ENCODE measurements at places on chromosomes 11 and 22.

DNA sequence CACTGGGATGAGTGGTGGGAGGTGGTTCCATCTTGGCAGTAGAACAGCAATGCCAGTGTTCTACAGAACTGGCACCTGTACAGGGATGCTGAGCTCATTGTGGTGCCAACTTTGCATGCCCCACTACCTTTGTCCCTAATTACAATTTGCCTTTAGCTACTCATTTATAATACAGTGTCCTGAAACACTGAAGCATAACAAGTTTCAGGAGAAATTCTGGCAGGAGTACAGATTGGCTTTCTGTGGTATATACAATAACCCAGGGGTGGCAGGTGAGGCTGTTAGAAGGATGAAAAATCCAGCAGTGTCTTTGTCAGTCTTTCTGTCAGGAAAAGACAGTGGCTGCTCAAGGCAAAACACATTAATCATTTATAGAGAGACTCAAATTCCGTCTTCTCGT is 240.3 kb downstream of the FAM76B start:
- H3K36me3 ChIP-seq: no peaks in the 10 kb centered on the region
- H3K27ac ChIP-seq: no peak overlapping the region
- no peak for DNase-seq
- H3K4me3 ChIP-seq: no peak overlapping the region

DNA sequence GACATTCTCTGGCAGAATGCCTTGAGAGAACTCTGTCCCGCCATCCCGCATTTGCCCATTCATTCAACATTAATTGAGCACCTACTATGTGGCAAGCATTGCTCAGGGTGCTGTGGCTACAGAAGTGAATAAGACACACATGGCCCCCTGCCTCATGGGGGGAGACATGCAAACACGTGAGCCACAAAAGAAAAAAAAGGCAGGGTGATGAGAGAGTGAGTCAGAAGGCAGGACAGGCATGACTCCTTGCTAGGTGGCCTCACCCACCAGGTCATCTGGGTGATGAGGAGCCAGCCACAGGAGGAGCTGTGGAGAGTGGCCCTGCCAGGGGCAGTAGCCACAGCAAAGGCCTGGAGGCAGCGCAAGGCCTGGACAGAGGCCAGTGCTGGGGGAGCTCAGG is 4.9 kb downstream of the CHRM4 start:
- no peaks in the 10 kb centered on the region for H3K36me3 ChIP-seq
- H3K4me1 ChIP-seq: peaks cover 30% of the 10 kb centered on the region
- H3K27me3 ChIP-seq: peaks cover 46% of the 10 kb centered on the region

DNA sequence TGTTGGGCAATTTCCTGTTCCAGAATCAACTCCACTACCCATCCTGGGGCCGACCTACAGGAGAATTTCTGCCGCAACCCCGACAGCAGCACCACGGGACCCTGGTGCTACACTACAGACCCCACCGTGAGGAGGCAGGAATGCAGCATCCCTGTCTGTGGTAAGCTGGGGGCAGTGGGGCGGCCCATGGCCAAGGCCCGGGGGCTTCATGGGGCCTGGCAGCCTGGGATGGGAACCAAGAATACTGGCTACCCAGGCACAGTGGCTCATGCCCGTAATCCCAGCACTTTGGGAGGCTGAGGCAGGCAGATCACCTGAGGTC is 4.3 kb downstream of the F2 start:
- H3K27ac ChIP-seq: no peak overlapping the region
- DNase-seq: no peak
- H3K36me3 ChIP-seq: no peaks in the 10 kb centered on the region

GRCh38 chr11:84882056-84882455 is 745.1 kb downstream of the DLG2 start:
- H3K4me1 ChIP-seq: peaks cover 12% of the 10 kb centered on the region
- no peak overlapping the region for H3K27ac ChIP-seq
- H3K27me3 ChIP-seq: no peaks in the 10 kb centered on the region
- no peaks in the 10 kb centered on the region for H3K36me3 ChIP-seq
- H3K4me3 ChIP-seq: no peak overlapping the region

DNA sequence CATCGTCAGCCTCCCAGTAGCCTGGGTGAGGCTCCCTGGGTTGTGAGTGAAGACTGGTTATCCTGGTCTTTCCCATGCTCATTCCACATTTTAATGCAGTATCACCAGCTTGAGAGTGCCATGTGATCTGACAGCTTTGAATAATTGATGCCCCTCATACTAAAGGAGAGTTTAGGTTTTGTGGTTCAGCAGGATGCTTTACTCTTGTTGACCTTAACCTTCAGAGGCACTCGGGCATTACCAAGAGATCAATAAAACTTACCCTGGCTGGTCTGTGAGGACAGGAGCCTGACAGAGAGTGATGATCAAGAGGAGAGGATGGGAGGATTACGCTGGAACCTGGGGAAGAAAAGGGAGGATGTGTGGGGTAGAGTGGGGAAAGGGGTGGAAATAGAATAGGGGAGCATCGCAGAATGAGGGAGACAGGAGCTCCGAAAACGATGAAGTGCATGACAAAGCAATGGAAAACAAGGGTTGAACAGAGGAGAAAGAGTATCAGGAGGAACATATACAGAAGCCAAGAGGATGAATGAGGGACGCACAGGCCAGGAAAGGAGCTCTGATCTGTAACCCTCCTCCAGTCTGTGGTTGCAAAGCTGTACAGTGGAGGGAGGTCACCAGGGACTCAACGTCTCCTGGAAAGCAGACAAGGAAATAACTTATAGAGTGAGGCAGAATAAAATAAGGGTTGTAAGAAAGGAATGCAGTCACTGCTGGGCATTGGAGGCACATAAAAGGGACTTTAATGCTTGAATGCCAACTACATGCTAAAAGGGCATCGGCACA is 594.5 kb downstream of the NTM start:
- H3K27me3 ChIP-seq: no peaks in the 10 kb centered on the region
- no peak for DNase-seq
- H3K36me3 ChIP-seq: no peaks in the 10 kb centered on the region
- no peaks in the 10 kb centered on the region for H3K4me1 ChIP-seq
- no peak overlapping the region for H3K4me3 ChIP-seq
- no peak overlapping the region for H3K27ac ChIP-seq

DNA sequence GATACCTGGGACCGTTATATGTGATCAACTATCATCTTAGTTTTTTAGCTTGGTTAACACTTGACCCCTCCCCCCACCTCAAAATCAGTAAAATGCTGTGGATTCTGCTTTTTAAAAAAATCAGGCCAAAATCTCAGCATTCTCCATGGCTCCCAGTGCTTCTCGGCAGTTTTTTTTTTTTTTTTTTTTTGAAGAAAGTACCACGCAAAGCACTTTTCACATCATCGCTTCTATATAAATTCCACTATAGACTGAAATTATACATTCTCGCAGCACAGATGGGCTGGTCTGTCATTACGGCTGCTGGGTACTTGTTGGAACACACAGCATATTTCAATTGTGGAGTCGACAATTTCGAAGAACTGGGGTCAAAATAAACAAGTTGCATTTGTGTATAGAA is 67.7 kb upstream of the PPARA start:
- peaks cover 99% of the 10 kb centered on the region for H3K4me1 ChIP-seq
- H3K27ac ChIP-seq: peak overlapping the region; percentile 94
- H3K4me3 ChIP-seq: no peak overlapping the region
- H3K36me3 ChIP-seq: peaks cover 22% of the 10 kb centered on the region
- DNase-seq: no peak

- peaks cover 57% of the 10 kb centered on the region for H3K36me3 ChIP-seq
- no peak for DNase-seq
- no peaks in the 10 kb centered on the region for H3K4me1 ChIP-seq
- no peak overlapping the region for H3K4me3 ChIP-seq
Measured at GRCh38 chr22:20062766-20063083, 17.3 kb upstream of the DGCR8 start.

- H3K27me3 ChIP-seq: no peaks in the 10 kb centered on the region
- peaks cover 8% of the 10 kb centered on the region for H3K36me3 ChIP-seq
Measured at GRCh38 chr11:31725176-31725575, 85.9 kb downstream of the PAX6 start.

GRCh38 chr22:49179886-49180682 is 647.6 kb downstream of the BRD1 start:
- DNase-seq: no peak
- H3K4me1 ChIP-seq: no peaks in the 10 kb centered on the region
- peaks cover 64% of the 10 kb centered on the region for H3K27me3 ChIP-seq
- H3K36me3 ChIP-seq: no peaks in the 10 kb centered on the region

- H3K4me3 ChIP-seq: no peak overlapping the region
- H3K36me3 ChIP-seq: no peaks in the 10 kb centered on the region
- no peaks in the 10 kb centered on the region for H3K4me1 ChIP-seq
- DNase-seq: no peak
Measured at GRCh38 chr11:45527898-45528297, 137.5 kb downstream of the CHST1 start.
